ENCODE measurements at places on chromosomes 1 and 21.

DNA sequence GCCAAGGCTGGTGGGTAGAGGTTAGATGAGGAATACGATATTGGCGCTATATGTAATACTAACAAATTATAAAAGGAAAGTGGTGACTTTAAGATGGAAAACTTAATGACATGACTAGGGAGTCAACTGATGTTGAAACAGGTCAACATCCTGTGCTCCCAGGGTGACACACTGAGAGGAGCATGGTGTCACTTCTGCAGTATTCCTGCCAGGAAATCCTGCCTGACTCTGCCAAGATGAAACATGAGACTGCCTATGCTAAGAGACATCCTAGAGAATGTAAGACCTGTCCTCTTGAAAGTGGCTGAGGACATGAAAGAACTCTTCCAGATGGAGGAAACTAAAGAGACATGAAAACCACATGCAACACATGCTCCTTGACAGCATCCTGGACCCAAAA, 65.0 kb upstream of the KCND3 start:
- H3K36me3 ChIP-seq: no peaks in the 10 kb centered on the region
- no peak overlapping the region for H3K27ac ChIP-seq
- H3K4me1 ChIP-seq: no peaks in the 10 kb centered on the region
- DNase-seq: no peak
- no peak overlapping the region for H3K4me3 ChIP-seq

GRCh38 chr21:31043471-31043870, 5.2 kb upstream of the KRTAP19-8 start:
- H3K4me1 ChIP-seq: no peaks in the 10 kb centered on the region
- H3K4me3 ChIP-seq: no peak overlapping the region
- peaks cover 10% of the 10 kb centered on the region for H3K27me3 ChIP-seq
- no peaks in the 10 kb centered on the region for H3K36me3 ChIP-seq

GRCh38 chr1:215082532-215083382, at the start of gene KCNK2:
Gene KCNK2, plus strand, starts transcription at chr1:215082737. Its CDS starts 649 bp downstream, at chr1:215083386.
- H3K4me3 ChIP-seq: no peak within 1 kb of the TSS
- peaks cover 57% of the 10 kb centered on the region for H3K27me3 ChIP-seq
- DNase-seq: peak; percentile 29
- H3K36me3 ChIP-seq: no peaks in the 10 kb centered on the region
- no peak within 1 kb of the TSS for H3K27ac ChIP-seq

DNA sequence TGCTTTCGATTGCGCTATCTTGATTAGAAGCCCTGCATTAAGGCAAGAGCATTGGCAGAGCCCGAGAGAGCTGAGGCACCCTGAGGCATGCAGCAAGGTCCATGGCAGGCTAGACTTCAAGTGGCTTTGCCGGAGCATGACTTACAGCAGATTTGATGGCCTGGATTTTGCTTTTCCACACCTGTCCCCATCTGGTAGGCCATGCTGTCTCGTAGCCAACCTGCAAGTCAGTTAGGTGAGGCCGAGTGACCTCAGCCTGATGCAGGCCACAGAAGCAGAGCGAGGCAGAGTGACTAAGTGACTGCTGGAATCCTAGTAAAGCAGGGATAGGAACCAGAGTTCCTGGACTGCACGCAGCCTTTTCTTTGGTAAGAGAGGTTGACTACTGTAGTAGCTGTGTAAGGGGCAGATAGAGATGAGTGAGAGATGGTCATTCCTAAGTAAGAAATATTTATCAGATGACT, 148.9 kb downstream of the PBX1 start:
- H3K4me3 ChIP-seq: no peak overlapping the region
- no peak overlapping the region for H3K27ac ChIP-seq
- H3K36me3 ChIP-seq: no peaks in the 10 kb centered on the region
- no peak for DNase-seq

- H3K27me3 ChIP-seq: no peaks in the 10 kb centered on the region
- DNase-seq: no peak
- H3K36me3 ChIP-seq: peaks cover 3% of the 10 kb centered on the region
These were observed 140.5 kb downstream of the LIPI start for GRCh38 chr21:14070049-14070893.
